T-helper 17 cell (primary cell): ENCODE measurements at places on chromosomes 2 and 18. TPM values are rescaled to one million over a fixed set of nuclear protein-coding genes. Genes with fewer than 3 reads are reported as not detected.

- DNase-seq: no peak
Measured at GRCh38 chr2:165586019-165586418, 116.5 kb downstream of the CSRNP3 start.

DNA sequence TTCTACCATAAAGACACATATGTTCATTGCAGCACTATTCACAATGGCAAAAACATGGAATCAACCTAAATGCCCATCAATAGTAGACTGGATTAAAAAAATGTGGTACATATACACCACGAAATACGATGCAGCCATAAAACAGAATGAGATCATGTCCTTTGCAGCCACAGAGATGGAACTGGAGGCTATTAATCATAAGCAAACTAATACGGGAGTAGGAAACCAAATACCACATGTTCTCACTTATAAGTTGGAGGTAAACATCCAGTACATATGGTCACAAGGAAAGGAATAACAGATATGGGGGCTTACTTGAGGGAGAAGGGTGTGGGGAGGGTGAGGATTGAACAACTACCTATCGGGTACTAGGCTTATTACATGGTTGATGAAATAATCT lies 7.7 kb downstream of the HMSD start:
- DNase-seq: no peak

DNA sequence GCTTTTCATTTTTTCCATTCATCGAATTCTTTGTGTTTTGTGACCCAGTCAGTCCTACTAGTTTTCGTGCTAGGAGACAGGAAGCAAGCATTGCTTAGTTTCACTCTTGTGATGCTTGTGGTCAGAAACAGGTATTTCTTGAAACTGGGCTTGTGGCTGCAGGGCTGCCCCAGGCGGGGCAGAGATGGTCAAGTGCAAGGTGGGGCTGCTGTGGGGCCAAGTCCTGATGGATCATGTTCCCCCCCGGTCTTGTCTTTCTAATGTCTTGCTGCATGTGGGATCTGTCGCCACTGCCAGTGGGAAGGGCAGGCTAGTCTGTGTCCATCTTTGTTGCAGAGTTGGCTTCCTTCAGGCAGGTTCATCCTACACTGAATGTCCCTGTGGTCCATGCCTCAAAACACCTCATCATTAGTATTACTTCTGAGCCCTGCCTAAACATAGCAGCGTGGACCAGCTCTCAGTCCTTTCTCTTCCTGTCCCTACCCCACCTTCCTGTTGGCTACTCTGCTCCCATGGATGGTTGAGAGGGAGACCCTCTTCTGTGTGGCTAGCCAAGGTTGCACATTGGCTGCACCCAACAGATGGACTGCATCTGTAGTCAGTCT lies 38.7 kb downstream of the INPP4A start:
- DNase-seq: no peak

- DNase-seq: no peak
Measured at GRCh38 chr2:121303531-121304263, 18.7 kb upstream of the TFCP2L1 start.

- no peak for DNase-seq
Measured at GRCh38 chr18:59994357-59994756, 94.6 kb downstream of the PMAIP1 start.

DNA sequence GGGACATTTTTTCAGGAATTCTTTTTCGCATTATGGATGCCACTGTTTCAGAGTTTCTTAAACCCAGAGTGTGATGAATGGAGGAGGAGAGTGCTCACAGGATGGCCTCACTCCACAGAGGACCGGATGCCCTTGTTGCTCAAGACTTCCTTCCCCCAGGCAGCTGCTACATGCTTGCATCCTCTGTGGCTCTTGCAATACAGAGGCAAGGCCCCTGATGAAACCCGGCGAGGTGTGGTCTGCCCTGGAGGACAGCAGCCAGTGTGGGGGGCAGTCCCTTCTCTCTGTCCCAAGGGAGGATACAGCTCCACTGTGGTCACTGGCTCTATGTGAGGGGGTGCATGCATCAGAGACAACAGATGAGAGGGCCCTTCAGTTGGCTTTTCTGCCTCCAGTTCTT lies 109.6 kb downstream of the SH3RF3 start:
- DNase-seq: no peak

- no peak for DNase-seq
Measured at GRCh38 chr2:19855542-19856431, 46.0 kb downstream of the TTC32 start.

DNA sequence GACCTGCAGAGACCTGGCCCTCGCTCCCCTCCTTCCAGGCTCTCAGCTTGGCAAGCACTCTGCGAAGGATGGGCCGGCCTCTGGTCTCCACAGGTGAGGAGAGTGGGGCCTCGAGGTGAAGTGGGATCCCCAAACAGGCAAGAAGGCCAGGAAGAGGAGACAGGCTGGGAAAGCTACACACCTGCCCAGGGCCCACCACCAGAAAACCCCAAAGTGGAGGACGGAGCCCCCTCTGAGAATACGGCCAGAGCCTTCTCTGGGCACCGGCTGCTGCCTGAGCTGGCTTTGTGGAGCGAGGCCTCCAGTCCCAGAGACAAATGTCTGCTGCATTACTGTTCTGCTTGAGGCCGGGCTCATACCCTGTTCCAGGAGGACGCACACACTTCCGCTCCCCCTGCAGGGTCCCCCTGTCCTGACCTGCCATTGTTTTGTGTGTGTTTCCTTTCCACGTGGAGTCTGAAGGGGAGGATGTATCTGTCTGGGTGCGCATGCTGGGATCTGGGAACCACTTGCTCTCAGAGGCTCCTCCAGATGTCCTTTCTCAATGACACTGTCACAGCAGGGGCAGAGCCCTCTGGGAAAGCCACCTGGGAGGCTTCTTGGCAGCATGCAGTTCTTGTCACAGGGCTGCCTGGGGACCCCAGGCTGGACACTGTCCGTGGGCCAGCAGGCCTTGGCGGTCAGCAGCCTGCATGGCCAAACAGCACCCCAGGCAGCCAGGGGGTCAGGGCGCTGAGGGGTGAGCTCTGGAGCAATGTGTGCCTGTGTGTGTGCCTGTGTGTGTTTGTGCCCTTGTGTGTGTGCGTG lies 20.8 kb downstream of the KCNF1 start:
- DNase-seq: no peak

The HOXD8 gene
- total RNA-seq: not detected

- DNase-seq: no peak
Measured at GRCh38 chr18:39845631-39846030, 2109.4 kb upstream of the PIK3C3 start.

GRCh38 chr2:72024451-72025175 lies 123.0 kb downstream of the CYP26B1 start:
- no peak for DNase-seq

DNA sequence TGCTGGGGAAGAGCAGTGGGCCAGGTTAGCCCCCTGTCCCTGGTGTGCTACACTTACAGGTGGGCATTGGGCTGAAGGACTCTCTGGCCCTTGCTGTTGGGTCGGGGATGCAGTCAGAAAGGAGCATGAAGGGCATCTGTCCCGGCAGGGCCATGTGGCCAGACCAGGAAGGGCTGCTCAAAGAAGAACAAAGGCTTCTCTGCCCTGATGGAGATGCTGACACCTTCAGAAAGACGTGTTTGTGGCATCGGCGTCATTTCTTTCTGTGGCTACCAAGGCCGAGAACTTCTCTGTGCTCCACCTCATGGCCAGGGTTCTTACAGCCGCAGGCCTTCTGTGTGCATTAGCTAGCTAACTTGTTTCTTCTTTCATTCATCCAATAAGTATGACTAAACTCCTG lies 239.1 kb downstream of the FAM210A start:
- DNase-seq: no peak

- no peak for DNase-seq
Measured at GRCh38 chr2:86037141-86037794, 68.4 kb downstream of the POLR1A start.

DNA sequence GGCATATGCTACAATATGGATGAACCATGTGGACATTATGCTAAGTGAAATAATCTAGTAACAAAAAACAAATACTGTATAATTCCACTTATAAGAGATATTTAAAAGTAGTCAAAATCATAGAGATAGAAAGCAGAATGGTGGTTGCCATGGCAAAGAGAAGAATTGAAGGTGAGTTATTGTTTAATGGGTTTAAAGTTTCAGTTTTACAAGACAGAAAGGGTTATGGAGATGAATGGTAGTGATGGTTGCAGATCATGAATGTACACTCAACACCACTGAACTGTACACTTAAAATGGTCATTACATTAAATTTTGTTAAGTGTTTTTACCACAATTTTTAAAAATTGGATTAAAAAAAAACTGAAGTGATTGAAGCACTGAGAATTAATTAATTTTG lies 298.2 kb upstream of the ZC3H15 start:
- DNase-seq: no peak

DNA sequence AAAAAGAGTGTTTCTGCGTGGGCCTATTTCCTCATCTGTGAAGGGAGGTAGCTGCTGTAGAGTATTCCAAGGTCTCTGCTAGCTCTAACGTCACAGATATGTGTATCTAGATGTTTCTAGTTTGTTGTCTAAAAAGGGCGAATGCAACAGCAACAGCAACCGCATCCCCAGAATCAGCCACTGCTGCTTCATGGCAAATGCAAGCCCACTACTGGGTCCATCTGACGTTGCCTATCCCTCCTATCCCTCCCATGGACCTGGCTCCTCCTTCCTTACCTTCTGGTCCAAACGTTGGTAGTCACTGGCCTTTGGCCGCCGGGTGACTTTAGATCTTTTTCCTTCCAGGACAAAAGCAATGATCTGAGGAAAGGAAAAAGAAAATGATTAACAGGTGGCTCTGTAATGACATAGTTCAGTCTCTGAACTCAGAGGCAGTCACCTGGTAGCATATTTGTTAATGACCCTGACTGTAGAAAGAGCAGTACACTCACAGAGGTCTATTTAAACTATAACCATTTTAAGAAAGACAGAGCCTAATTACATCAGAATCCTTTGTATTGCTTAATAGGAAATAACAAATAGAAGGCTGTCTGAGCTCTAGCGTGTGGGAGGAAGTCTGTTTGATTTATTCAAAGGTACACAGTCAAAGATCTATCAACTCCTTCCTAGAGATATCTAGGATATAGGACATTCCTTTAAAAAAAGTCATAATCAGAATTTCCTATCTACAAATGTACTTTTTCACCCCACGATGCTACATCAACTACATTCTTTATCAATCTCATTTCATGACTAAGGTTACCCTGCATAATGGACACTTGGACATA lies 2.9 kb downstream of the TGOLN2 start:
- no peak for DNase-seq

DNA sequence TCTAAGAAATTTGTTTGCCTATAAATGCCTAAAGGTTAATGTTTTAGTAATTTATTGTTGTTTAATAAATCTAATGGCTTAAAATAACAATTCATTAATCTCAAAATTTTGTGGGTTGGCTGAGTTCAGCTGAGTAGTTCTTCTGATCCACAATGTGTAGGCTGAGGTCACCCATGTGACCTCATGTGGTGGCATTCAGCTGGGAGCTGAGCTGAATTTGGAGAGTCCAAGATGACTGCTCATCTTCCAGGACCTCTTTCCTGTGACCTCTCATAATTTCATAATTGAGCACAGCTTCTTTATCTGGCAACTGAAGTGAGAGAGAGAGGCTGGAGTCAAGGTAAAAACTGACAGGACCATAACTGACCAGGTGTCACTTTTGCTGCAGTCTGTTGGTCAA lies 132.4 kb downstream of the TXNL1 start:
- DNase-seq: no peak

DNA sequence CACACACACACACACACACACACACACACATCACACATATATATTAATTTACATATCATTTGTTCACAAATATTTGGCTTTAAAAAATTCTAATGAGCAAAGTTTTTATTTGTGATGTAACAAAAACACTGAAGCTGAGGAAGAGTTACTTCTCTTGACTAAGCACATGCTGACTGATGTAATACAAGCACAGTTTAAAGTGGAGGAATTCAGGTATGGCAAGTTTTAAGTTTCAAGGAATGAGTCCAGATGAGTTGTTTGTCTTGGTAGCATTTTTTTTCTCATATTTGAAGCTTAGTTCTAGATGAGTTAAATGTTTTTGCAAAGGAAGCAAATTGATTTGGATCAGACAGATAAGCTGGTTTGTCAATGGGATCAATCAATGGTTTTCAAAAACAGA lies 20.2 kb upstream of the CALCRL start:
- DNase-seq: no peak

The GALNT14 gene
- not detected for total RNA-seq

The SLC5A7 gene
- total RNA-seq: not detected

GRCh38 chr2:54103454-54104314 lies 11.7 kb upstream of the ACYP2 start:
- DNase-seq: peak; percentile 20

GRCh38 chr2:128300151-128301020 lies 18.3 kb downstream of the HS6ST1 start:
- no peak for DNase-seq

GRCh38 chr2:29923110-29923721 lies 1.8 kb upstream of the ALK start:
- peak; percentile 24 for DNase-seq

GRCh38 chr18:33113416-33113815 lies 327.1 kb downstream of the CCDC178 start:
- no peak for DNase-seq

DNA sequence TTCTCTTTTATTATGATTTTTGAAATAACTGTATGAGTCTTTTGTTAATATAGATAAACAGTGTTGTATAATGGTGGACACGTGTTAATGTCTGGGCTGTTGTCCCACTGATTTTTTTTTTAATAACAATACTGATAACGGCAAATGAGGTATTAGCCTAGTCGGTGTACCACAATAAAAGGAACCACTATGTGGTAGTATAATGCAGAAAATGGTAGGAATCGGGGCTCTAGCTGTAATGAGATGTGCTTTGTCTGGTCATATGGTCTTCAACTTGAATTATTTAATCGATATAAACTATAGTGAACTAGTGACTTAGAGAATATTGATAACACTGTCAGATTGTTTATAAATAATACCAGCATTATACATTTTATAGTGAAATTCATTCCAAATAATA lies 517.9 kb upstream of the SPHKAP start:
- DNase-seq: no peak

The FSIP2 gene
- 0.50 TPM for total RNA-seq

DNA sequence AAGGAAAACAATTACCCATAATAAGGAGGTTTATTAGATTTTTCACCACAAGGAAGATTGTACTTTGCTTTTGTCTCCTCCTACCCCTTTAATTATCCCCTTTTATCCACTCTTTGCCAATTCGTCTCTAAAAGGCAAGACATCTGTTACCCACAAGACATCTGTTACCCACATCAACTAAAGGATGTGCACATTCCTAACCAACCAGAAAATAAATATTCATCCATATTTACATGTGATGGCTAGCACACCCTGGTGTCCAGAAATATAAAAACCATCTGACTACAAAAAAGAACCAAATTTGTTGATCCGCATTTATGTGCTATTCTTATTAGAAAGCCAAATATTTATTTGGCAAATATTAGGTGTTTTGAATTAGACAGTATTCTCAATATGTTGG lies 35.7 kb downstream of the ACVR1C start:
- no peak for DNase-seq

- DNase-seq: no peak
Measured at GRCh38 chr2:159926695-159927094, 128.7 kb upstream of the CD302 start.
